Esophagus squamous epithelium (tissue), 5 donors: ENCODE measurements at places on chromosomes 13 and 19.

DNA sequence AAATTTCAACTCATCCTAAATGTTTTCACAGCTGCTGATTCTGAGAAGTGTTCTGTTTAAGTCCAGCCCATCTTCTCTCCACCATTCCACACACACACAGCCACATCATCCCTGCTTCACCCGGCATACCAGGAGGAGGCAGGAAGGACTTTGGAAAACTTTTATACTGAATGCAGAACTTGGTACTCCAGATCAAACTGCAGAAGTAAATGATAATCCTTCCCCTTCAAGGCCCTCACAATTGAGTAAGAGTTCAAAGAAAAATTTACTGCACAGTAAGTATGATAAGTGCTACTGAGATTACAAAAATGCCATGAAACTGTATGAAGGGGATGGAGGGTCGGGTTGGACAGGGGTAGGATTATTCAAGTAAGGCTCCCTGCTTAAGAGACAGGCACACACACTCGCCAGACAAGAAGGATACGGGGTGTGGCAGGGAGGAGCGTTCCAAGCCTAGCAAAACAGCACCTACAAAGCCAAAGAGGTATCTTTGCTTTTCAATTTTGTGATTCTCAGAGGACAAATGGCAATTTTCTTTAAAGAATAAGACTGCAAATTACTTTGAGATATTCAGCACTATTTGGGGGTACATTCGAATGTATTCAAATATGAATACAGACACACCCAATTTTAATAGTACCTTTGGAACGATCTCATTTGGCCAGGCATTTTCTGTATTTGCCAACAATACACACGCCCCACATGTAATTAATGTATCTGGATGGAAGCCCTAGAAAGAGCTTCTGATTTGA, 2.5 kb downstream of the USP12 start:
- DNase-seq, result no peak

- no peak for DNase-seq
Observed at GRCh38 chr19:4069331-4069959, 2.7 kb upstream of the ZBTB7A start.

DNA sequence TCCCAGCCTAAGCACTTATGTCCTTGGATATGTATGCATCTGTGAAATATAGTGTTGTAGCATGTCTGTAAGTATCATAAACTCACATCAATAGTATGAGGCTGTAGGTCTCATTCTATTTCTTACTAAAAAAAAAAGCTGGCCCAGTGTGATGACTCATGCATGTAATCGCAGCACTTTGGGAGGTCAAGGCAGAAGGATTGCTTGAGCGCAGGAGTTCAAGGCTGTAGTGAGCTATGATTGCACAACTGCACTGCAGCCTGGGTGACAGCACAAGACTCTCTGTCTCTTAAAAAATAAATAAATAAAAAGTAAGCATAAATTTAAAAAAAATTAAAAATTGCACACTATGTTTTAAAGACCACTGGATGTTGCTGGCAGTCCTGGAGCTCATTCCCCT, 79.1 kb upstream of the SPATA13 start:
- no peak for DNase-seq

GRCh38 chr13:51794964-51795363, 9.0 kb downstream of the DHRS12 start:
- DNase-seq, result no peak

DNA sequence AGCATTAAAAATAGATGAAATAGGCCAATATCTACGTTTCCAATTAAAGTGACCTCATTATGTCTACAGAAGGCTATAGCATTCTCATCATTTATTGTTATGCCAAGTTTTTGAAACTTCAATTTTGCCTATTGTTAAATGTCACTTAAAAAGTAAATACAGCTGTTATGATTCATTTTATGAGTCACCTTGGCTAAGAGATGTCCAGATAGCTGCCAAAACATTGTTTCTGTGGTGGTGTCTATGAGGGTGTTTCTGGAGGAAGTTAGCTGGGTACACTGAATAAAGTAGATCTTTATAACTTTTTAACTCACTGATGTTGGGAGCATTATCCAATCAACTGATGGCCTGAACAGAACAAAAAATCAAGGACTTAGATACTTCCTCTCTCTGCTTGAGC, 1209.7 kb upstream of the PCDH9 start:
- DNase-seq, result no peak

GRCh38 chr19:51029718-51030117, 3.3 kb upstream of the KLK11 start:
- DNase-seq, result no peak
